ENCODE measurements at places on chromosomes 2 and 18. TPM values are rescaled to one million over a fixed set of nuclear protein-coding genes. Genes with fewer than 3 reads are reported as not detected.

CYP27A1 gene
- not detected for total RNA-seq

PIGN gene
- total RNA-seq, result 32.0 TPM

CLEC4F gene
- total RNA-seq, result not detected

ST6GAL2 gene
- not detected for total RNA-seq

ASTL gene
- total RNA-seq, result 2.4 TPM

TUBA4A gene
- 235 TPM for total RNA-seq

CNTNAP5 gene
- total RNA-seq, result not detected

UPP2 gene
- not detected for total RNA-seq

SERPINB11 gene
- total RNA-seq, result not detected

PSD4 gene
- 278 TPM for total RNA-seq

GRB14 gene
- not detected for total RNA-seq

CSRNP3 gene
- total RNA-seq, result not detected

RAX gene
- not detected for total RNA-seq

SERPINB13 gene
- total RNA-seq, result not detected

NEB gene
- 0.09 TPM for total RNA-seq

CCL20 gene
- total RNA-seq, result 4.4 TPM

NAT8 gene
- total RNA-seq, result not detected

MOCOS gene
- total RNA-seq, result 0.57 TPM

GPAT2 gene
- total RNA-seq, result 20.4 TPM

RNF138 gene
- 81.0 TPM for total RNA-seq

VWC2L gene
- total RNA-seq, result not detected

CTIF gene
- total RNA-seq, result 9.5 TPM

HAAO gene
- 0.26 TPM for total RNA-seq

SLC4A5 gene
- 0.93 TPM for total RNA-seq

SLC35F6 gene
- total RNA-seq, result 11.5 TPM

LRATD1 gene
- not detected for total RNA-seq

RAMP1 gene
- total RNA-seq, result 17.6 TPM

LINC00305 gene
- not detected for total RNA-seq

SMYD1 gene
- total RNA-seq, result not detected

RNPEPL1 gene
- 60.7 TPM for total RNA-seq

CCDC74B gene
- total RNA-seq, result 1.4 TPM

ADAM17 gene
- total RNA-seq, result 25.6 TPM

WDR7 gene
- total RNA-seq, result 26.0 TPM

GPR35 gene
- 8.7 TPM for total RNA-seq

CXCR1 gene
- total RNA-seq, result not detected

Data from activated CD4-positive, alpha-beta T cell treated with anti-CD3 and anti-CD28 coated beads, Interleukin-2, amount 10 ng/mL, durations not matched to agents 24 days and 14 days (primary cell).